ENCODE measurements at places on chromosomes 7 and 10. TPM values are rescaled to one million over a fixed set of nuclear protein-coding genes. Genes with fewer than 3 reads are reported as not detected.

Gene CALML3
- 0.08 TPM for polyA plus RNA-seq

Gene LRWD1
- 18.4 TPM for polyA plus RNA-seq

- H3K4me1 ChIP-seq = no peaks in the 10 kb centered on the region
- H3K27ac ChIP-seq = no peak overlapping the region
- DNase-seq = no peak
Measured at GRCh38 chr10:84599254-84599653, 270.9 kb downstream of the CCSER2 start.

DNA sequence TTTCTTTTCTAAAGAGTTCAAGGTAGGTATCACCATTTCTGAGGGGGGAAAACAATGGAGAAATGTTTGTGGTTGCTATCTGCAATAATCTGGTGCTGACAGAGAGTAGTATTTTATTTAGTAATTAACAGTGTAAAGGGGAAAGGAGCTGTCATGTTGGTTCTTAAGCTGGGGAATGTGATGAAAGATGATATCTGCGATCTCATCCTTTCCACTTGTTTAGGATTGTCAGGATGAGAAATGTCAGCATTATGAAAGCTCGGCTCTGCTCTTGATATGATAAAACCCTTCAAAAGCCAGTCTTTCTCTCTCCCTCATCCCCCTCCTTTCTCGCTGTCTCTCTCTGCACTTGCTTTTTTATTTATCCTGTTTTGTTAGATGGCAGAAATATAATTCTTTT is 106.1 kb downstream of the POU6F2 start:
- no peaks in the 10 kb centered on the region for H3K27me3 ChIP-seq
- no peak overlapping the region for H3K27ac ChIP-seq
- H3K4me3 ChIP-seq = no peak overlapping the region
- H3K4me1 ChIP-seq = no peaks in the 10 kb centered on the region

GRCh38 chr10:104099941-104100340 is 14.3 kb upstream of the COL17A1 start:
- DNase-seq = no peak
- no peak overlapping the region for H3K27ac ChIP-seq
- H3K4me1 ChIP-seq = no peaks in the 10 kb centered on the region
- H3K4me3 ChIP-seq = no peak overlapping the region
- H3K36me3 ChIP-seq = no peaks in the 10 kb centered on the region
- no peaks in the 10 kb centered on the region for H3K27me3 ChIP-seq

DNA sequence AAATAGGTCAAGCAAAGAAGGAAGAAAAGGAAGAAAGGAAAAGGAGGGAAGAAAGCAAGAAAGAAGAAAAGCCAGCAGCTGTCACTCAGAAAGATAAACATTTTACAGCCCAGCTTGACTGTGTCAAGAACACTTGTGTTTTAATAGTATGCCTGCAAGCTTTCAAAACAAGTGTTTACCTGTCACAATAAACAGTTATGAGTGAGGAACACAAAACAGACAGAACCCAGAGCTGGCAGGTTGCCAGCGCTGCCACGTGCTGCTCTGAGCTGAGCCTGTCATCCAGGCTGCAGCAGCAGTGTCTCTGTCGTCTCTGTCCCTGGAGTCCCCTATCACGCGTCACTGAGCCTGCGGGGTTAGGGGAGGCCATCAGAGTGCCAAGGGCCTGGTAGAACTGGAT is 827.6 kb upstream of the AUTS2 start:
- no peak overlapping the region for H3K4me3 ChIP-seq
- H3K36me3 ChIP-seq = no peaks in the 10 kb centered on the region
- no peaks in the 10 kb centered on the region for H3K27me3 ChIP-seq
- no peak overlapping the region for H3K27ac ChIP-seq

GRCh38 chr7:151405588-151405987 is 4.2 kb downstream of the WDR86 start:
- no peaks in the 10 kb centered on the region for H3K36me3 ChIP-seq
- H3K27ac ChIP-seq = no peak overlapping the region
- H3K4me1 ChIP-seq = peaks cover 6% of the 10 kb centered on the region
- DNase-seq = no peak
- no peak overlapping the region for H3K4me3 ChIP-seq

DNA sequence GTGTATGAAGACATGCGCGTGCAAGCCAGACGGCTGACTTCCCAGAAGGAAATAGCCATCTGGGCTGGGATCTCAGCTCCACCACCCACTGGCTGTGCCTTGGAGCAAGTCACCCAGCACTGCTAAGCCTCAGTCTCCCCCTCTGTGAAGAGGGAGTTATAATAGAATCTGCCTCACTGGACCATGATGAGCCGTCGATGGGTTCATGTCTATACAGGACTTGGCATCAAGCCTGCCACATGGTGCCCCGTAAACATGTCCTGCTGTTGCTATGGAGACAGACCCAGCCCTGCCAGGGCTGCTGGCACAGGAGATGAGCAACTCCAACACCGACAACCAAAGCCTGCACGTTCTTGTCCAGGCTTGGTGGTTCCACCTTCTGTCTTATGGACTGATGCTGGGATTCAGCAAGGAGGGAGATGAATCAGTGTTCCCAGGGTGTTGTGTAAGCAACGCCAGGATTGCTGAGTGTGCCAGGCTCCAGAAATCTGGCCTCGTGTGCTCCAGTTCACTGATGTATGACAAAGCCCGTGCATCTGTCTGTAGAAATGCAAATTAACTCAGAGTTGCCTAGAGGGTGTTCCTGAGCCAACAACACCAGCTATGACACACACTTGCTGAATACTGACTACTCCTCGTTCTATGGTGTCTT is 5.6 kb downstream of the GPR15LG start:
- DNase-seq = no peak
- H3K4me1 ChIP-seq = no peaks in the 10 kb centered on the region
- no peaks in the 10 kb centered on the region for H3K27me3 ChIP-seq
- H3K4me3 ChIP-seq = no peak overlapping the region

Data from pancreas (tissue), 10 donors.